Stimulated activated CD4-positive, alpha-beta T cell treated with anti-CD3 and anti-CD28 coated beads, Interleukin-1b, Interleukin-23, amount 100 ng/mL, for 24 hours (primary cell): ENCODE measurements at places on chromosomes 12 and 14.

DNA sequence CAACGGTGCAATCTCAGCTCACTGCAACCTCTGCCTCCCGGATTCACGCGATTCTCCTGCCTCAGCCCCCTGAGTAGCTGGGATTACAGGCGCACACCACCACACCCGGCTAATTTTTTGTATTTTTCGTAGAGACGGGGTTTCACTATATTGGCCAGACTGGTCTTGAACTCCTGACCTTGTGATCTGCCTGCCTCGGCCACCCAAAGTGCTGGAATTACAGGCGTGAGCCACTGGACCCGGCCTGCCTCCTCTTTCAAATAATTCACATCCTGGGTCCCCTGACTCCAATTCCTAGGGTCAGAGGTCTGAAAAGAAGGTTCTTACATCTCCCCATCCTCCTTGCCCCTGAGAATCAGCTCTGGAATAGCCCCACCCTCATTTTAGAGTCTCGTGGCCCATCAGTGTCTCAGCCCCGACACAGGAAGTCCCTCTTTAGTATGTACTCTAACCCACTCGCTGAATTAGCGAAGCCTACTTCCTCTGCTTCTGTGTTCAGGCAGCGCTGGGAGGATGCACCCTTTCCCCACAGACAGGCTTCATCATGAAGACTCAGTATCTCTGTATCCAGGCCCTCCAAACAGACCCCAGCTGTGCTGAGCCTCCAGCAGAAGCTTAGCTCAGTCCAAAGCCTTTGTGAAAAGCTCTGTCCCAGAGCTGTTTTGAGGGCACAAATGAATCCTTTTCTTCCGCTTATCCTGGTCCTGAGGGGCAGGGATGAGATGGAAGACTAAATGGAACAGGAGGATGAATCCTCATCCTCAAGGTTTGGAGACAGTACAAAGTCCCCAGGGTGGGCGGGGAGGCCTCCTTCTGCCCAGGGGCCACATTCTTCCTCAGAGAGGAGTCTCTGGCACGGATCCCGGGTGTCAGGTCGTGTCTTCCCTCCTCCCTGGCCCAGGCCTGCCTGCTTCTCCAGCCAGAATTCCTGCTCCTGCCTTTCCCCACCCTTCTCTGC is 3.5 kb downstream of the LPAR5 start:
- DNase-seq = no peak

- no peak for DNase-seq
Measured at GRCh38 chr12:132572106-132572505, 38.3 kb downstream of the LRCOL1 start.

DNA sequence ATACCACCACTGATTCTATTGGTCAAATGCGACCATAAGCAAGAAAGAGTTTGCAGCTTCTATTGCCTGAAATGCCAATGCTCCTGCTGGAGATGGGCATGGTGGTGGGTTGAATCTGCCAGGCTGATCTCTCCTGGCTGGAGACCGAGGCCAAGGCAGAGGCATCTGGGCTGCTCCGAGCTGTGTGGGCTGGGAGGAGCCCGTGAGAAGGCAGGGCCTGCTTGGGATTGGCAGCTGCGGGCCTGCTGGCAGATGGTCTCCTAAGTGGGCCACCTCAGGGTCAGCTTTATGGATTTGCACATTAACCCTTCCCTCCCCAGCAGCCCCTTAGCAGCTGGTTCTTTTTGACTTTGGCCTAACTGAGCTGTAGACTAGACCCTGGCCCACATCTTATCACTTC is 25.4 kb downstream of the SRRM4 start:
- no peak for DNase-seq

DNA sequence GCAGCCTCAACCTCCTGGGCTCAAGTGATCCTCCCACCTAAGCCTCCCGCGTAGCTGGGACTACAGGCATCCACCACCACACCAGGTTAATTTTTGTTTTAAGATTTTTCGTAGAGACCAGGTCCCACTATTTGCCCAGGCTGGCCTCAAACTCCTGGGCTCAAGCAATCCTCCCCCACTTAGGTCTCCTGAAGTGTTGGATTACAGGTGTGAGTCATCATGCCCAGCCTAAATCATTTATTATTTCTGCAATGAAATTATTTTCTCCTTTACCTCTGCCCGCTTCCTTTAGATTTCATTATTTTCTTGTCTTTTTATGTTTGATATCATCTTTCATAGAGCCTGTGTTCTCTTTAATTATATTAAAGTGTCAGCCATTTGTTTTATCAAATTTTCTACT is 165.2 kb upstream of the OTX2 start:
- no peak for DNase-seq

DNA sequence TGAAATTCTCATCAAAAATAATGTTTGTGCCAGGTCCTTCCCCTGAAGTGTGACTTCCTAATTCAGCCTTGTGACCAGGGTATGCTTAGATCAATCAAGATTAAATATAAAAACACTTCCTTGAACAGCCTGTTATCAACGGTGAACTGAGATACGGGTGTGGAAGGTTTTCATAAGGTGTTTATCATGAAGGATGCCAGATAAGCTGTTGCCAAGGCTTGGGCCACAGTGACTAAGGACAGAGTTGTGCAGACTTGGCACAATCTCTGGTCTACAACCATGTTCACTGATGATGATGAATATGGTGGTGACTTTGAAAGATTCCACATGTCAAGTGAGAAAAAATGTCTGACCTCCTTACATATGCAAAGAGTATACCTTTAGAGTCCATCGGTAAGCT is 51.3 kb upstream of the LIN7A start:
- no peak for DNase-seq

DNA sequence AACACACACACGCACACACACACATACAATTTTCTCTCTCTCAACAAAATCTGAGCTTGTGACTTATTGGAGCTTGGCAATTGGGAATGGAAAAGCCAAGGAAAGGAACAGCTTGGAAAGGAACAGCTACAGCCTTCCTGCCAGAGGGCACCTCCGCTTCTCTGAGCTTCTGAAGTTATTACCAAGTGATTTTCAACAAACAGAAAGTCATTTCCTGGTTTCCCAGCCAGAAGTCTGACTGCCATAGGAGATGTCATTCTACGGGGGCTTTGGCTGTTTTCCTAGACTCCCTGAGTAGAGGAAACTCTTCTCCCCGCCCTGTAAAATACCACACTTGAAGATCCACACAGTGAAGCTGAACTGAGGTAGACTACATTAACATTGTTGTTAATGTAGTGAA is 198.3 kb downstream of the CFAP54 start:
- DNase-seq = no peak

- no peak for DNase-seq
Measured at GRCh38 chr14:35855876-35856481, 29.8 kb downstream of the BRMS1L start.

GRCh38 chr12:110244829-110245228 is 36.2 kb upstream of the ATP2A2 start:
- DNase-seq = no peak

DNA sequence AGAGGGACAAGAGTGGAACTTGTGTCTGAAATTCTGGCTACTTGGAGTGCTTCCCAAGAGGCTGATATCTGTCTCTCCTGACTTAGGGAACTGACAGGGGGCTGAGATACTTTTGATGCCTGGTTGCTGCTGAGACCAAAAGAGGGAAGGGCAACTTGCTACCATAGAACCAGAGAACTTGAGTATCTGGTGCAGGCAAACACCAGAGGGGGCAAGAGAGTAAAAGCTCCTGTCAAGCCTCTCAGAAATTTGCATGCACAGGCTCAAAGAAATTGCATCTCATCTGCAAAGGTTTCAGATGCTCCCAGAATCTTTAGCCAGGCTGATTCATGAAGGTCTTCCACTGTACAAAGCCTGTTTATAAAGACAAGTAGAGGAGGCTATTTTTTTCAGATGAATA is 391.3 kb upstream of the FOXG1 start:
- no peak for DNase-seq

GRCh38 chr12:38898001-38898684 is 7.2 kb downstream of the CPNE8 start:
- DNase-seq = no peak

GRCh38 chr12:124599074-124599999 is 31.9 kb upstream of the NCOR2 start:
- DNase-seq = no peak

DNA sequence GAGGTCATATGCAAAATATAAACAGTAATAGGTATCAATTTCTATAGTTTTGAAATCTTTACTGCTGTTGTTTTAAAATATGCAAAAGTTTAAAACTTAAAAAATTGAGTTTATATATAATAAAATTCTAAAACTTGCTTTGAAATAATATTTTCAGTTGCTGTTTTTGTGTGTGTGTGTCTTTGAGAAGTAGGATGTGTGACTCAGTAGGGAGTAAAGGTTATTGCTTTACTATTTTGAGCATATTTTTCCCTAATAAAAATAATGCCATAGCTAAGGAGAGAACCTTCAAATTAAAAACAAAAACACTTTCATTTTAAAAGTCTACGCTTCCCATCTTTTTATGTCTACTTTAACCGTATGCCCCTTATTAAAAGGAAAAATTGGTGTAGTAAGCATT is 238.1 kb downstream of the FBXL14 start:
- no peak for DNase-seq

DNA sequence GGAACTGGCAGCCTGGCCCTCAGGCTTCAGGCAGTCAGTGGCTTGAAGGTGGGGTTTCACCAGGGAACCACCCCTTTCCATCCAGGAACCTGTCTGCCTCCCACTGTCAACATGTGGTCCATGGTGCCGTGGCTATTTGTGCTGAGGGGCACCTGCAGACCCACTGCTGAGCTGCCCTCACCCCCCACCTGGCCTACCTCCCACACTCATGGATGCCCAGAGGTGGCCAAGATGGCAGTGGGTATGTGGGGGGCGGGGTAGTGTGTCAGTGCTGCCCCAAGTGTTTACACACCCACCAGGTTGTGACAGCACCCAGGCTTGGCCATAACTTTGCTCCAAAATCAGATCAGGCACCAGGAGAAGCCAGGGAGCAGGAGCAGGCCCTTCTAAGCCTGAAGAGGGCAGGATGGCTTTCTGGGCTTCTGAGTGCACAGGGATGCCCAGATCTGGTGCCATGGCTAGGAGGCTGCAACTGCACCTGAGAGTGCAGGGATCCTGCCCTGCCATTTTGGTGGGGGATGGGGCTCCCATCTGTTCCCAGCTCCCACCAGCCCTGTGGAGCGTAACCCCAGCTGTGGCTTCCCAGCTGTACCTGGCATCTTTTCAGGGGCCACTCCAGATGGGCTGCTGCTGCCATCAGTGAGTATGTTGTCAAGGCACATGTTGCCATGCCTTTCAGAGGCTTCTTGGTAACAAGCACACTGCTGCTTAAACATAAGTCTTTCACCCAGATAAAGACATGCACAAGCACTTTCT is 263.9 kb downstream of the LRIG3 start:
- DNase-seq = no peak

- DNase-seq = no peak
Measured at GRCh38 chr14:83825843-83826242, 1704.1 kb upstream of the FLRT2 start.

- no peak for DNase-seq
Measured at GRCh38 chr14:102908766-102909455, 13.6 kb upstream of the AMN start.

DNA sequence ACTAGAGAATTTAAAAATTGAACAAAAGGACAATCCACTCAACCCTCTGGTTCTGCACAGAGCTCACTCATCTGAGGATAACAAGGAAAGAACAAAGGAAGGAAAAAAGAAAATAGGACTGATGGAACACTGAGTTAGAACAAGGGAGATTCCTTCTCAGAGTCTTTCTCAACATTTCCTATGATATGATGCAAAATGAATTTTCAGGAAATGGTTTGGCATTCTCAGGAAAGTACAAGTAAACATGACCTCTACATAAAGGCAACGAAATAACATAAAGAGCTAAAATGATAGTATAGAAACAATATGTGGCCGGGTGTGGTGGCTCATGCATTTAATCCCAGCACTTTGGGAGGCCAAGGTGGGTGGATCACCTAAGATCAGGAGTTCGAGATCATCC is 135.8 kb downstream of the ITPR2 start:
- no peak for DNase-seq

GRCh38 chr12:132642846-132643835 is 24.6 kb downstream of the P2RX2 start:
- DNase-seq = no peak

DNA sequence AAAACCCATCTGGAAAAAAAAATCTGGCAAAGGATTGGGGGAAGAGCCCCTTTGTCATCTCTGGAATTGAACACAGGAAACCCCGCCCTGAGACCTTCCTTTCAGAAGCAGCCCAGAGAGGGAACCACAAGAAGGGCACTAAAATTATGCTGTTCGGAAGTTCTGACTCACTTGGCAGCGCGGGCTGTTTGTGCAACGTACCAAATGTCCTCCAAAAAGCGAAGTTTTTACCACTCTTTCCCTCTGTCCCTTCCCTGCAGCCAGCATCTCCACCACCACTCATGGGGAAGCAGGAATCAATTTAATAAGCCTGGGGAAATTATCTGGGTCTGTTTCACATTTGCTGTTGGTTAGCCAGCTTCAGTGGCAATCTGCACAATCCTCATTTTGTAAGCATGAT is 3.2 kb upstream of the SYNE3 start:
- DNase-seq = peak; percentile 50

DNA sequence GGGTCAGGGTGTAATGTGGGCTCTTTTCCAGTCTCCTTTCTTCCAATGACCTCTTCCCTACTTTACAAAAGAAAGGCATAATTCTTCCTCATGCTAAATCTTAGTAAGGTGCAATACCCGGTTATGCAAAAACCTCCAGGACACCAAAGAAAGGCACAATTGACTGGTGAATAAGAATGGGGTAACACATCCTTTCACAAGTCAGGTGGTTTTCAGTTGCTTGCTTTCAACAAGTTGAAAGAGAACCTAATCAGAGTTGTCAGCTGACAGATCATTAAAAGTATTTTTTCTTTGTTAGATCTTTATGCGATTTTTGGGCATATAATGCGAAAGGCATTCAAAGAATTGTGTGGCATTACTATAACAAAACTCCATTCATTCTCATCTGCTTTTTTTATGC is 1.3 kb upstream of the AEBP2 start:
- no peak for DNase-seq
